ENCODE measurements at places on chromosomes 1 and 21.

GRCh38 chr1:230280906-230281413 is 145.2 kb downstream of the PGBD5 start:
- no peak for DNase-seq

DNA sequence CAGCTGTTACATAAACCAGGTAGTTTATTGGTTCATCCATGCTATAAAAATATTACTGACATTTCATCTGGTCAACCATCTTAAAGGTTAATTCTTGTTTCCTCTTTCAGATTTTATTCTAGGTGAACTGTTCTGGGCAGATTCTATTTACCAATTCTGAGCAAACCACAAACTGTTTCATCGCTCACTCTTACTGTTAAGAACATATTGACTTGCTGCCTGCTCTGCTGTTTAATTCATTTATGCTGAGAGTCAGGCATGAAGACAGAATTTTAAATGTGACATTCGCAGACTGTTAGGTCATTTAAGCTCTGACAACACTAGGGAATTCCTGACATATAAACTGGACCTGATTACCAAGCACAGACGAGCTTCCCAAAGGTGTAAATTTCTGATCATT is 98.3 kb downstream of the PIGK start:
- DNase-seq = no peak

DNA sequence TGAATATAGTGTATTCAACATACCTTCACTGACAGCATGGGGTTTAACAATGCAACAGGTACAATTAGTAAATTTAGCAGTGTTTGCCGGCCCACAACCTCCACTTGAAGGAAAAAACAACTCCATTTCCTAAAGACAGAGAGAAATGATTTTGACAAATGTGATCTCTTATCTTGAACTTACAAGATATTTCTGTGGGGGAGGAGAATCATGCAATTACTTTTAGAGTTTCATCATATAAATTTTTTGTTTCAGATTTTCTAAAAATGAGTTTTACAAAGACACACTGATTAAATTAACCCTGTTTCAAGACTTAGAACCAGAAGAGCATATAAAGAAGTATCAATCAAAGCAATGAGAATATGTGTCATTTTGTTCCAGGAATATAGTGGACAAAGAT is 80.3 kb downstream of the NME7 start:
- DNase-seq = peak; percentile 73

- no peak for DNase-seq
These were observed 43.6 kb downstream of the SLC19A1 start for GRCh38 chr21:45498646-45499000.

- DNase-seq = no peak
These were observed 28.5 kb upstream of the C1orf105 start for GRCh38 chr1:172391976-172392375.

DNA sequence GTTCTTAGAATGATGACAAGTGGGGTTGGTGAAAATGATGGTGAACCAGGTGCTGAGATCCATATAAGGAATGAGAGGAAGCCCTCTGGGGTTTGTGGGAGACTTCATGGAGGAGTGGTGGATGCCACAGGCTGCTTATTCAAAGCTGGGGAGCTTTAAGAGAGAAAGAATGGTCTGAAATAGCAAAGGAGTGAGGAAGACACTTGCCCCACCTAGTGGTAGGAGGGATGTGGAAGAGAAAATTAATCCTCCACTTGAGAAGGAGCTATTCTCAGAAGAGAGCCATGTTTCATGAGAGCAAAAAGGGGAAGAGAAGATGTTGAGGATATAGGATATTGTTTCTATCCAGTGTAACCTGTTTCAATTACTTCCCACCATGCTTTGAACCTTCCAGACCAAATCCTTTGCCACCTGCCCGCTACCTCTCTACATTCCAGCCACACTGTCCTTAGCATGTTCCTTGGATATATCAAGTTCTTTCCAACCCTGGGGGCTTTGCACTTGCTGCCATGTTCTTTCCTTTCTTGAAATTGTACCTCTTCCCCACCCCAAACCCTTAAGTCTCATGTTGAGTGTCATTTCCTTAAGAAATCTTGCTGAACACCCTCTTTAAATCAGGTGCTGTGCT is 19.6 kb upstream of the ZNF648 start:
- peak; percentile 87 for DNase-seq

DNA sequence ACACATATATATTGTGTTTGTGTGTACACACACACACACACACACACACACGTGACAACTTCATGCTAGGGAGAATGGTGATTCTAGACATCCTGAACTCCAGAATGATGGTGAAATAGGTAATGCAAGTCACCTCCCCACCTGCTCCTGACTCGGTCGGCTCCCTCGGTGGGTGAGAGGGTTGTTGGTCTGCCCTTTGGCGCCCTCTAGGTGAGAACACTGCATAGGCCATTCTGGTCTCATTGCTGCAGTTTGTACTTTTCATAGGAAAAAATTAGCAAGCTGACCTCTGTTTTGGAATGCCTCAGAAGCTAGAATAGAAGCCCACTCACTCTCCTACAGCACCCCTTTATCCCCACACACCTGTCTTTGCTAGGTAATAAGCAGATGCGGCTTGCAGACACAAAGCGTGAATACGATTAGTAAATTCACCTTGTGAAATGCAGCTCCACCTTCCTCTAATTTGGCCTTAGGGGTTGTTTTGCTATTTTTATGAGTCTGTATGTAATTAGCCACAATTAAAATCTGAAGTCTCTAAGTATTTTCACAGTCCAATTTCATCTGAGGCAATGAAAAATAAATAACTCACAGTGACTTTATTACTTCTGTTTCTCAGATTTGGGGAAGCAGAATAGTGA is 130.0 kb upstream of the KCNJ15 start:
- peak; percentile 83 for DNase-seq

DNA sequence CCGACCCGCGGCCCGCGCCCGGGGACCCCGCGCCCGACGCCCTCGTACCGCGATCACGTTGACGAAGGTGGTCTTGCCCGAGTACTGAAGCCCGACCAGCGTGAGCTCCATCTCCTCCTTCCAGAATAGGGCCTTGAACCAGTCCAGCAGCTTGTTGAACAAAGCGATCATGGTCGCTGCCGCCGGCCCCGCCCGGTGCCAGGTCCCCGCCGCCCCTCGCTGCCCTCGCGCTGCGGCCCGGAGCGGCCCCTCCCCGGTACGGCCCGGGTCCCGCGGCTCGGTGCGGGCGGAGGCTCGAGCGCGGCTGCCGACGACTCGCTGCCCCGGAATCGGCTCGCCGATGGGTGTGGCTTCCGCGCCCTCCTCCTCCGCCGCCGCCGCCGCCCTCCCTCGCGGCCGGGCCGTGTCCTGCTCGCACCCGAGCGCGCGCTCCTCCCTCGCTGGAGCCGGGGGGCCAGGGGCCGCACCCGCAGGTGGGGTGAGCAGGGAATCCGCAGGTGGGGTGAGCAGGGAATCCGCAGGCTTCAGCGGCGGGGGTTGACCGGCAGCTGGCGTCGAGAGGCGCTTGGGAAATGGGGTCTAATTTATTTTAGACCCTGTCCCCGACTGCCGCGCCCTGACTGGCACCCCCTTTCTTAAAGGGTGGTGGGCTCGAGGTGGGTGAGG is at the start of gene ARL8A:
TSS of gene ARL8A (minus strand) at position 336 of the 666 bp plus-strand sequence. CDS start at position 171, 165 bp downstream.
- peak; percentile 67 for DNase-seq

- no peak for DNase-seq
These were observed 3.9 kb upstream of the EFNA1 start for GRCh38 chr1:155123801-155124200.

DNA sequence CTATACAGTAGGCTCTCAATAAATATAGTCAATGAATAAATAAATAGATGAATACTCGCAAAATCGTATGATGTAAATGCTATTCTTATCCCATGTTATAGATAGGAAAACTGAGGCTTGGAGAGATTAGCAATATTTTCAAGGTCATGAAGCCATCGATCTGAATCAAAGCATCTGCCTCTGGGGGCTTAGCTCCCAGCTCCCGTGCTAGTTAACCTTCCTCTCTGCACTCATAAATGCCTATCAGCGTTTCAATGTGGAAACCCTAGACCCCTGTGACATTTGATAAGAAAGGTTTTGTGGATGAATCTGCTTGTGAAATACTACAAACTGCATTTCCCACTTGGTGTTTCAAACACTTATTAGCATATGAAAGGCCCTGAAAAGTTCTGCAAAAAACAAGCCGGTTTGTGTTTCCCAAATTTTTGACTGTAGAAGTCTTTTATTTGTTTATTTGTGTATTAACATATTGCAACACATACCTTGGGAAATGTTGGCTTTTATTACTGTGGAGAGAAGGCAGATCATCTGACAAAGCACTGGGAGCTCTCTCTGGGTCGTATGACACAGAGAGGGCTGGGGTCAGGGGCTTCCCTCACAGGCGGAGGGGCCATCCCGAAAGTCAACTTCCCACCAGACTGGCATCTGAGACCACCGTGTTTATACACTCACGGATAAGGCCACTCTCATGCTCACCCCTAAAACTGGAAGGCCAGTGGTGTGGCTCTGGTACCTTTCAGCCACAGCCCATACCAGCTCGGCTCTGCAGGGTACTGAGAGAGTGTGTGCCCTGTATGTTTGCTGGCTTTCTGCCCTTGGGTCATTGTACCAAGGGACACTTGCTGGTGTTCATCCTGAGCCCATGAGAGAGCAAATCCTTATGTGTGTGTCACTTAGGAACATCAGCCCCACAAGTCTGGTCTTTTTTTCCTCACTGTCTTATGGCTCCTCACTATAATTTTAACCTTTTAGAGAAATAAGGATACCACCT is 993 bp upstream of the PROK1 start:
- peak; percentile 56 for DNase-seq

- peak; percentile 39 for DNase-seq
These were observed 2.6 kb downstream of the RERE start for GRCh38 chr1:8814865-8815264.

- no peak for DNase-seq
These were observed 67.5 kb downstream of the SYT2 start for GRCh38 chr1:202642619-202643291.

- no peak for DNase-seq
These were observed 53.7 kb downstream of the KCNN3 start for GRCh38 chr1:154816369-154816768.

GRCh38 chr1:67536957-67537666 is 106.9 kb upstream of the SERBP1 start:
- DNase-seq = no peak

GRCh38 chr1:40710581-40711315 is 19.2 kb downstream of the NFYC start:
- DNase-seq = peak; percentile 40

DNA sequence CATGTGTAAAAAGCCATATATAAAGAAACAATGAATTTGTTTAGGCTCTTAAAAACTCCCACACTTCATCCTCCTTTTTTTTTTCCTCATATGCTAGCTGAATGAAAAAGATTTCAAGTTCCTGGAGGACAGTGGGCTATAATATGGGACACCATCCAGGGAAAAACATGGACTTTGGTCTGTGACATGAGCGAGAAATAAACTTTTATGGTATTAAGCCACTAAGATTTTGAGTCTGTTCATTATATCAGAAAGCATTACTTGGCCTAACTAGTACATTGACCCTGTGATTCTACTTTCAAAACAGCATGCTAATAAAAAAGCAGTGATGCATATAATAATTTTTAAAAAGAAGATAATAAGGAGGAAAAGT is 392.3 kb upstream of the CAMK1G start:
- DNase-seq = no peak

DNA sequence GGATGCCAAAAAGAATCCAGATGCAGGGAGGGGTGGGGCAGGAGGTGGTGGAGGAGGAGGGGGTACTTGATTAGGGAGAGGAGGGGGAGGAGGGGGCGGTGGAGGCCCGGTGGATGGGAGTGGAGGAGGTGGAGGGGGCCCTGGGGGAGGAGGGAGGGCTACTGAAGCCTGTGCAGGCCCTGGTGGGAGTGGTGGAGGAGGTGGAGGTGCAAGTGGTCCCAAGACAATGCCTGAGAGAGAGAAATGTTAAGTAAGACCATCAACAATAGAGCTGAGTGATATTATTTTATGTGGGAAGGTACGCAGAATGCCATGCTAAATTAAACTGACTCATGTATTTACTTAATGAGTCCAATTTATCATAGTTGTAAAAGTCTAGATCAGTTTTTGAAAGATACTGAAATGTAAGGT is 86.8 kb upstream of the LBR start:
- DNase-seq = no peak

- no peak for DNase-seq
These were observed 128.7 kb upstream of the DPYD start for GRCh38 chr1:98049370-98050135.

- no peak for DNase-seq
These were observed 223.5 kb downstream of the KIF26B start for GRCh38 chr1:245378311-245378722.

All from OCI-M1 (cell line).